IPS DF 6.9 (cell line): ENCODE measurements at places on chromosomes 12 and 14.
A peak's percentile ranks its signal among the peaks of the same experiment; 100 is the strongest.

GRCh38 chr14:41072776-41073175, 533.9 kb upstream of the LRFN5 start:
- no peak for DNase-seq
- H3K36me3 ChIP-seq: no peaks in the 10 kb centered on the region
- H3K4me1 ChIP-seq: no peaks in the 10 kb centered on the region
- H3K4me3 ChIP-seq: no peak overlapping the region
- no peak overlapping the region for H3K27ac ChIP-seq

GRCh38 chr12:116389990-116390389, 112.5 kb upstream of the MED13L start:
- no peaks in the 10 kb centered on the region; the same call in 1 of the 2 replicates for H3K27me3 ChIP-seq
- H3K4me3 ChIP-seq: no peak overlapping the region
- H3K4me1 ChIP-seq: no peaks in the 10 kb centered on the region
- no peak overlapping the region for H3K27ac ChIP-seq
- DNase-seq: no peak
- no peaks in the 10 kb centered on the region for H3K36me3 ChIP-seq

DNA sequence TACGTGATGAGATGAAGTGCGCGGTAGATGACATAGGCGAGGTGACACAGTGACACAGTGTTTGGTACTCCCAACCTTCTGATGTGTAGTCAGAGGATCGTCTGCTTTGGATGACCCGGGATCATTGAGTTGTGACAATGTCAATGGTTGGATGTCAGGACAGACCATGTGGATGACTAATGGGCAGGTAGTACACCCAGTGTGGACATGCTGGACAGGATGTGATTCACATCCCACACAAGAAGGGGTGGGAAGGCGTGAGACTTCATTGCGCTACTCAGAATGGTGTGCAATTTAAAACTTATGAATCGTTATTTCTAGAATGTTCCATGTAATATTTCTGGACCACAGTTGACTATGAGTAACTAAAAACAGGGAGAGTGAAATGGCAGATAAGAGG, 23.8 kb downstream of the MAP3K9 start:
- no peaks in the 10 kb centered on the region for H3K4me1 ChIP-seq
- no peak overlapping the region for H3K27ac ChIP-seq
- no peak overlapping the region for H3K4me3 ChIP-seq
- DNase-seq: no peak
- H3K36me3 ChIP-seq: no peaks in the 10 kb centered on the region

GRCh38 chr12:109951751-109952150, 44.4 kb downstream of the GIT2 start:
- peaks cover 8% of the 10 kb centered on the region; the same call in 1 of the 2 replicates for H3K36me3 ChIP-seq
- H3K27me3 ChIP-seq: no peaks in the 10 kb centered on the region
- no peak overlapping the region for H3K4me3 ChIP-seq
- no peak for DNase-seq

DNA sequence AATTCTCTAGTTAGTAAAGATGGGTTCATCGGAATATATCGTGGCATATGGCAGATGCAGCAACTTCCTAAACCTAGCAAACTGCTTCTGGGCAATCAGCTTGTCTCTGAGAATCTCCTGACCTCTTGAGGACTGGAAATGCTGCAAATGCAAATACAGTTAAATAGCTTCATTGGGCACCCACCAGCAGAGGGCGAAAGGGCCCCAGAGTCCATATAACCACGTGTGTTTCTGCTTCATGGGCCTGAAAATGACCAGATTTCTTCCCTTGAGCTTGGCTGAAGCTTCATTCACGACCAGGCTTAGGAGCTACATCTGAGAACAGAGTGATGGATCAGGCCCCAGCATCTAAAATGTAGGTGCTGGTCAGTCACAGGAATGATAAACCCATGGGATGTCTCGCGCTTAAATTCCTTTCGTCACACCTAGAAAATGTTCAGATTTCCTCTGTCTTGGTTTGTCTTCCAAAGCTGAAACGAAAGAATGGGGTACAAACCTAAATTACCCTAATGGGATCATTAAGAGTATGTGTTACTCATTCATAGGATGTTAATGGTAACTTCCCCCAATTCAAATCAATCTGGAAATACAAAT, 1482.5 kb upstream of the TMEM132C start:
- no peak overlapping the region for H3K4me3 ChIP-seq
- H3K36me3 ChIP-seq: no peaks in the 10 kb centered on the region
- no peaks in the 10 kb centered on the region for H3K27me3 ChIP-seq
- peak; percentile 13 for DNase-seq
- no peak overlapping the region for H3K27ac ChIP-seq

GRCh38 chr12:116689521-116689920, 48.3 kb downstream of the SPRING1 start:
- no peak overlapping the region for H3K27ac ChIP-seq
- H3K27me3 ChIP-seq: no peaks in the 10 kb centered on the region
- no peak overlapping the region for H3K4me3 ChIP-seq
- no peaks in the 10 kb centered on the region for H3K36me3 ChIP-seq
- DNase-seq: no peak

- H3K4me1 ChIP-seq: peaks cover 2% of the 10 kb centered on the region; the same call in 1 of the 2 replicates
- DNase-seq: no peak
- no peaks in the 10 kb centered on the region for H3K36me3 ChIP-seq
- H3K27me3 ChIP-seq: no peaks in the 10 kb centered on the region
- no peak overlapping the region for H3K27ac ChIP-seq
- H3K4me3 ChIP-seq: no peak overlapping the region
These were observed 358.9 kb downstream of the PAWR start for GRCh38 chr12:79331870-79332269.

GRCh38 chr12:59007620-59008019, 87.3 kb upstream of the LRIG3 start:
- no peak for DNase-seq
- no peaks in the 10 kb centered on the region for H3K27me3 ChIP-seq
- no peaks in the 10 kb centered on the region for H3K4me1 ChIP-seq
- H3K4me3 ChIP-seq: no peak overlapping the region
- no peaks in the 10 kb centered on the region for H3K36me3 ChIP-seq

GRCh38 chr14:91303091-91303923, 58.8 kb upstream of the GPR68 start:
- no peaks in the 10 kb centered on the region for H3K27me3 ChIP-seq
- no peak overlapping the region for H3K27ac ChIP-seq
- peaks cover 27% of the 10 kb centered on the region for H3K36me3 ChIP-seq
- H3K4me3 ChIP-seq: no peak overlapping the region

- no peak within 1 kb of the TSS for H3K27ac ChIP-seq
- DNase-seq: no peak
- H3K4me1 ChIP-seq: no peaks in the 10 kb centered on the region
- no peaks in the 10 kb centered on the region for H3K36me3 ChIP-seq
- no peaks in the 10 kb centered on the region for H3K27me3 ChIP-seq
These were observed at the start of gene CPNE8 for GRCh38 chr12:38905480-38906351. Gene CPNE8 (minus strand): TSS chr12:38905591. CDS start chr12:38905534, 57 bp downstream.

DNA sequence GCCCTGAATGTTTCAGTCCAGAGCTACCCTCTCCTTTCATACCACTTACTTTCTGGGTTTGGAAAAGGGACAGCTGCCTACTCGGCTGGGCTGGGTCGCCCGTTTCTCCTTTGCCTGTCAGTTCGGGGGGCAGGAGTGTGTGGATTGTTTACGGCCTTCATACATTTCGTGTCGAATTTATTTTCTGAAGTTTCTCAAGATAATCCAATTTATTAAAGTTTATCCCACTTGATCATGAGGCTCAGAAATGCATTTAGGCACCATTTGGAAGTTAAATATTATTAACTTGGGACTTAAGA, 608 bp downstream of the ZNF410 start:
- no peaks in the 10 kb centered on the region for H3K4me1 ChIP-seq
- H3K4me3 ChIP-seq: peak overlapping the region; percentile 75
- no peaks in the 10 kb centered on the region for H3K27me3 ChIP-seq

DNA sequence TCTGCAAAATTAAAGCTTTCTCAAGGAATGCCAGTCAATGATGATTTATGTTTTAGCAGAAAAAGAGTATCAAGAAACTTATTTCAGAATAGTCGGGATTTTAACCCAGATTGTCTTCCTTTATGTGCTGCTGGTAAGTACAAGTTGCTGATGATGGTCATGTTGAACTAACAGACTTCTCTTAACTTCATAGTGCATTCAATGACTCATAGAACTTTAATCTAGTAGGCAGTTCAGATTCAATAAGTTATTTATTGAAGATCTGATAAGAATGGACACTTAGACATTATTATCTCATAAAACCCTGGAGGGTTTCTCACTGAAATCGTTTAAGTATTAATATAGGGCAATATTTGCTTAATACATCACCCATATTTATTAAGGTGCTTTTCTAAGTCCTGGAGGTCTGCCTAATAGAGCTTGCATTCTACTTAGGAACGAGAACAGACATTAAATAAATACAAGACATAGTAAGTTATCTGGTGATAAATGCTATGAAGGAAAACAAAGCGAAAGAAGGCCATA, 33.8 kb downstream of the TOGARAM1 start:
- H3K27me3 ChIP-seq: no peaks in the 10 kb centered on the region
- no peak overlapping the region for H3K4me3 ChIP-seq
- no peaks in the 10 kb centered on the region for H3K36me3 ChIP-seq
- H3K27ac ChIP-seq: no peak overlapping the region
- no peaks in the 10 kb centered on the region for H3K4me1 ChIP-seq
- no peak for DNase-seq

DNA sequence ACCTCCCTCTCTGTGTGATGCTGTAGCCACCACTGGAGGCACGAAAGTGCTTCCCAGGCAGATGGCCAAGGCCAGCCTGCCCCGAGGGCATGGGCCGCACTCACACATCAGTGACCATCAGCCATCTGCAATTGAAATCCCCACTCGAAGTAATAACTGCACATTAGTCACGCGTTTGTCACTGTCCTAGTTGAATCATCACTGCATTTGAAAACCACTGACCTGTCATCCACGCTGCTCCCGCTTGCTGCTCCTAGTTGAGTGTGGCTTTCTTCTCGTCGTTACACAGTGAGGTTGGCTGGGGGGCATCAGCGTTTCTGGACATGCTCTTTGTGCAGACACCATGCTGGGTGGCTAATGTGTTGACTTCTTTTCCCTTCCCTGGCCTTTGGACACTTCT, 176.1 kb downstream of the ADGRD1 start:
- H3K4me3 ChIP-seq: no peak overlapping the region
- H3K27ac ChIP-seq: no peak overlapping the region
- no peak for DNase-seq
- no peaks in the 10 kb centered on the region for H3K36me3 ChIP-seq

DNA sequence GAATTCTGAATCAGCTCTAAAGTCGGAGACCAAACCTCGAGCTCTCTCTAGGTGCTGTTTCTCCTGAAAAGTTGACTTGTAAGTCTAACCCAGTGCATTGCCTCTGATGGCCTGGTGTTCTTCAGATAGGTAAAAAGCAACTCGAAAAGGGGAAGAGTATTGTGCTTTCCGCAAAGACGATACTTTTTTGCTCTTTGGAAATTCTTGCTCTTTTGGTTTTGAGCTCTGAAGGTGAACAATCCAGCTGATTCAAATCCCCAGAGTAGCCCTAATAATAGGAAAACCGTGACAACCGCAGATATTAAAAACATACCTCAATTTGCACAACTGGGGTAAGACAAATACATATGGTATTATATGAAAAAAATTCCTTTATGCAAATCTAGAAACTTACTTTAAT, 447.4 kb downstream of the RAD51B start:
- no peak for DNase-seq
- H3K4me1 ChIP-seq: peaks cover 3% of the 10 kb centered on the region; the same call in 1 of the 2 replicates
- no peaks in the 10 kb centered on the region for H3K36me3 ChIP-seq
- no peaks in the 10 kb centered on the region; the same call in 1 of the 2 replicates for H3K27me3 ChIP-seq

DNA sequence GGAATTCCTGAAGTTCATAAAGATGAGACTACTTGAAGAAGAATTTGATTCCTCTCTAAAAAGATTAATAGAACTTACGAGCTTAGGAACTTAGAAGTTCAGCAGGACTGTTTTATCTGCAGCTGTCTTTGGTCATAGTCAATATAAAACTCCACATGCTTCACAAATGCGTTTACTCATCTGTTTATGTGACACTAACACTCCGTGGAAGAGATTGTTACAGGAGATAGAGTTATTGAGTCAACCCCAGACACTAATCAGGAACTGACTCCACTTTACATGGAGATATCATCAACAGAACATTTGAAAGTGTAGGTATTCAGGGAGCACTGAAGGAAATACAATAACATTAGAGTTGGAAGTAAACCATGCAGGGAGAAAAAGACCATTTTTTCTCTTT, 92.8 kb downstream of the LRFN5 start:
- H3K36me3 ChIP-seq: no peaks in the 10 kb centered on the region
- no peaks in the 10 kb centered on the region for H3K27me3 ChIP-seq
- DNase-seq: no peak
- H3K27ac ChIP-seq: no peak overlapping the region

DNA sequence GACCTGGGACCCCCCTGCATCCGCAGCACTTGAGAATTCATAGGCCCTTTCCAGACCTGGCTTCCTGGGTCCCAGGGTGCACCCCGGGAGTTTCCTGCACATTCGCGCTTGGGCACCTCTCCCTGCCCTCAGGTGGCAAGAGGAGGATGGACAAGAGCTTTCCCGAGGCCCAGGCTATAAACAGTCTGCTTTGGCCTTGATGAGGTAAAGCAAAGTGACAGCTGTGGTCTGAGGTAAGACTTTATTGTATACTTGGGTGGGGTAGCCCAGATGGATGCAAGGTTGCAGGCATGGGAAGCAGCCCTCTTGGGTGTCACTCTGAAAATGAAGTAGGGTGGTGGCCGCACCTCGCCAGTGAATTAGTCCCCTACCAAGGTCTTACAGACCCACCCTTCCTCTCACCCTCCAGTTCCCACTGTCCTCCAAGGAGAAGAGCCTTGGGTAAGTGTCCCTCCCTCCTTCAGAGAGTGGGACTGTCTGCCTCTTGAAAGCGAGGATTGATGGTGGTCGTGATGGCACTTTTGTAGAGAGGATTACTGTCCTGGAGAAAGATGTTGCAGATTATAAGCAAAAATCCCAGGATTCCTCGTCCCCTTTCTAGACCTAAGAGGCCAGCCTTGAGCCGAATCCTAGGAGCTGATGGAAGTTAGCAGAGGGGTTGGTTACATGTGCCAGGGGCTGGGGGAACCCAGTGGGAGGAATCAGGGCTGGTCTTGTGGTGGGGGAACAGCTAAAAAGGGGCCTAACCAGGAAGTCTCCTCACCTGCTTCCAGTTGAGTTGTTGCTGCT, 10.6 kb upstream of the CSAD start:
- H3K27ac ChIP-seq: no peak overlapping the region
- H3K36me3 ChIP-seq: peaks cover 5% of the 10 kb centered on the region; the same call in 1 of the 2 replicates
- no peak for DNase-seq
- H3K27me3 ChIP-seq: peaks cover 4% of the 10 kb centered on the region

- H3K4me1 ChIP-seq: no peaks in the 10 kb centered on the region
- H3K27me3 ChIP-seq: no peaks in the 10 kb centered on the region
- DNase-seq: no peak
These were observed 82.6 kb upstream of the USP44 start for GRCh38 chr12:95633732-95634465.

DNA sequence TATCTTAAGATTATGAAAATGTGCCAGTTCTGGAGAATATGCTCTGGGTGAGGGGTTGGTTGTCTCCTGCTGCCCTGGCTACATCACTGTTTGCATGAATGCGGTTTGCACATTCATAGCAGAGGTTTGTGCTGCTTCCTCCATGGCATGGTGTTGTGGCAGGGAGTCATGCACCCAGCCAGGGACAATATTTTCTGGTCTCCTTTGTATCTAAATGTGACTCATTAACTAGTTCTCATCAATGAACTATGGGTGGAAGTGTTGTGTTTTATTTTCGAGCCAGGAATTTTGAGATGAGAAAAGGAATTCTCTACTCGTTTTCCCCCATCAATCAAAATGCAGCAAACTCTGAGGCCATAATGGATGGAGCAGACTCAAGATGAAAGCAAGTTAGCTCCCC, 527.3 kb downstream of the SNAPC1 start:
- H3K27ac ChIP-seq: no peak overlapping the region
- no peak overlapping the region for H3K4me3 ChIP-seq
- H3K4me1 ChIP-seq: no peaks in the 10 kb centered on the region
- H3K36me3 ChIP-seq: no peaks in the 10 kb centered on the region
- no peaks in the 10 kb centered on the region for H3K27me3 ChIP-seq
- DNase-seq: no peak
